CD4-positive, alpha-beta memory T cell (primary cell): ENCODE measurements at places on chromosomes 1 and 21. TPM values are rescaled to one million over a fixed set of nuclear protein-coding genes. Genes with fewer than 3 reads are reported as not detected.

HPCA gene
- 0.70 TPM for total RNA-seq

GRCh38 chr1:23618586-23619083 lies 59.3 kb upstream of the ID3 start:
- DNase-seq, result no peak
- peaks cover 89% of the 10 kb centered on the region for H3K4me1 ChIP-seq
- H3K36me3 ChIP-seq, result no peaks in the 10 kb centered on the region
- H3K27ac ChIP-seq, result peak overlapping the region; percentile 65
- peak overlapping the region; percentile 14 for H3K4me3 ChIP-seq

DNA sequence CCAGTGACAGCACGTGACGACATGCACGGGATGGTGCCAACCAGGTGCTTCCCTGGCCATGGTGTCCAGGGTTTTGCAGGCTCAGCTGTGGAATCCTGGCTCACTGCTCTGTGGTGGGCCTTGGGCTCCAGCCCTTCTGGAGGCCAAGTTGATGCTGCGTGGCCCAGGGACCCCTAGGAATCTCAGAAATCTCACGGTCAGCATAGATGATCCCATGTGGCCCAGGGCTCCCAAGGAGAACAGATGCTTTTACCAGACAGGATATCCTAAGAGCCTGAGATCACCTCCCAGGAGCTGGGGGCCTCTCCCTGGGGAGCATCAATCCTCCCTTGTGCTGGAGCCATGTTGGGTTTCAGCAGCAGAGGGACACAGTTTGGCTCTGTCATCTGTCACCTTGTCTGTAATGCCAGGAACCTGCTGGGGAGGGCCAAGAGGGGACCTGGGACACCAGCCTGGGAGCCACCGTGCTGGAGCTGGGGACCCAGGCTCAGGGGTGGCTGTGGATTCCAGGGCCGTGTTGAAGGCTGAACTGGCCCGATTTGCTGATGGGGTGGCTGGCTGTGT lies 63.9 kb downstream of the TRIM11 start:
- no peak overlapping the region for H3K4me3 ChIP-seq
- no peaks in the 10 kb centered on the region for H3K27me3 ChIP-seq
- DNase-seq, result no peak

- peaks cover 50% of the 10 kb centered on the region for H3K4me1 ChIP-seq
- H3K4me3 ChIP-seq, result no peak overlapping the region
- peaks cover 55% of the 10 kb centered on the region for H3K36me3 ChIP-seq
- H3K27me3 ChIP-seq, result no peaks in the 10 kb centered on the region
Observed at GRCh38 chr1:1401457-1402010, 2.4 kb upstream of the CCNL2 start.

- no peaks in the 10 kb centered on the region for H3K36me3 ChIP-seq
- DNase-seq, result no peak
- H3K27me3 ChIP-seq, result no peaks in the 10 kb centered on the region
- H3K4me1 ChIP-seq, result no peaks in the 10 kb centered on the region
Observed at GRCh38 chr1:244365809-244366208, 85.9 kb downstream of the ADSS2 start.

GRCh38 chr1:116485976-116486375 lies 84.8 kb downstream of the CD58 start:
- H3K4me3 ChIP-seq, result no peak overlapping the region
- DNase-seq, result no peak
- no peaks in the 10 kb centered on the region for H3K36me3 ChIP-seq
- H3K27me3 ChIP-seq, result no peaks in the 10 kb centered on the region

- no peaks in the 10 kb centered on the region for H3K27me3 ChIP-seq
- H3K4me1 ChIP-seq, result no peaks in the 10 kb centered on the region
- H3K36me3 ChIP-seq, result no peaks in the 10 kb centered on the region
- DNase-seq, result no peak
- H3K27ac ChIP-seq, result no peak overlapping the region
- H3K4me3 ChIP-seq, result no peak overlapping the region
Observed at GRCh38 chr1:116692879-116693278, 25.3 kb upstream of the IGSF3 start.

DNA sequence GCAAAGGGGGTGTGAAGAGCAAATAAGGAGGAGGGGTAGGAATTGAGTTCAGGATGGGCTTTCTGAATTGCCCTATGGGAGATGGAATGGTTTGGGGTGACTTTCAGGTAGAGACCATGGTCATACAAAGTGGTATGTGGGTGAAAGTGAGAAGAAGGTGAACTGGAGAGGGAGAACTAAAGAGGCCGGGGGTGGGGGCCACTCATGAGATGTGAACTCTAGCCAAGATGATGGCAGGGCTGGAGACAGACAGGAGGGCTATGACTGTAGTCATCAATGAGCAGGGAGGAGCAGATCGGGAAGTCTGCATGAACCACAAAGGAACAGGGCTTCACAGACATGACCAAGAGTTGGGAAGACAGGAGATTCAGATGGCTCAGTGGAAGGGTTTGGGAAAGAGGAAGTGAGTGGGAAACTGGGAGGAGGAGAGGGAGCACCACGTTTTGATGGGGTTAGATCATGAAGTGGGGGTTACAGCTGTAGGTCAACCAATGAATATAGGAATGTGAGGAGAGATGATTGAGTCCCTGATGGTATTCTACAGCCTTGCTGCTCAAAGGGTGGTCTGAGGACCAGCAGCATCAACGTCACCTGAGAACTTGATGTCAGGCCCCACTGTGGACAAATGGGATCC lies 20.7 kb upstream of the LRRC8D start:
- peaks cover 4% of the 10 kb centered on the region for H3K4me1 ChIP-seq
- no peaks in the 10 kb centered on the region for H3K27me3 ChIP-seq
- no peaks in the 10 kb centered on the region for H3K36me3 ChIP-seq
- DNase-seq, result no peak
- no peak overlapping the region for H3K4me3 ChIP-seq

GRCh38 chr1:176949033-176949662 lies 215.4 kb downstream of the ASTN1 start:
- no peaks in the 10 kb centered on the region for H3K27me3 ChIP-seq
- H3K4me1 ChIP-seq, result no peaks in the 10 kb centered on the region
- no peak for DNase-seq
- H3K27ac ChIP-seq, result no peak overlapping the region

DNA sequence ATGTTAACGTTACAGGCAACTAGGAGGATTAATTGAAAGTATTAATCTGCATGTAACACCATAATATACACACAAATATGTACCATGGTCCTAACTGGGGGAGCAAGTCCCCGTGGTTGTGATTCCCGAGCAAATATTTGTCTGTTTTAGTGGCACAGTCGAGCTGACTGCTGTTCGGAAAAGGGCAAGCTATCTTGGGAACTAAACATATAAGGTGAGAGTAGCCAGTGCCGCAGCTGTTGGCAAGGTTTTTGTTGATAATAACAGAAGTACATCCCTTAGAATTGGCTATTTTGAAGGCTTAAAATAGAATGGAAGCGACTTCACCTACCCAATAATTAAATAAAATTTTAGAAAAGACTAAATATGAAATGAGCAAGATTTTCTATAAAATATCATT lies 45.5 kb downstream of the UCHL5 start:
- no peak overlapping the region for H3K4me3 ChIP-seq
- H3K36me3 ChIP-seq, result no peaks in the 10 kb centered on the region
- no peak for DNase-seq
- no peak overlapping the region for H3K27ac ChIP-seq
- no peaks in the 10 kb centered on the region for H3K27me3 ChIP-seq

GRCh38 chr1:6577831-6578525 lies 1.8 kb upstream of the ZBTB48 start:
- H3K27me3 ChIP-seq, result no peaks in the 10 kb centered on the region
- no peak overlapping the region for H3K27ac ChIP-seq
- no peaks in the 10 kb centered on the region for H3K36me3 ChIP-seq
